Endothelial cell of coronary artery (primary cell): ENCODE measurements at places on chromosomes 11 and 22. TPM values are rescaled to one million over a fixed set of nuclear protein-coding genes. Genes with fewer than 3 reads are reported as not detected.

PKDREJ gene
- under 0.01 TPM in 1 of 2 replicates, not detected in the other for total RNA-seq

GRM5 gene
- 0.18 TPM in 1 of 2 replicates, not detected in the other for total RNA-seq

TRIM3 gene
- 19.3 and 37.8 TPM in 2 replicates for total RNA-seq

ANO1 gene
- 0.09 and 0.47 TPM in 2 replicates for total RNA-seq

SMC1B gene
- total RNA-seq, result under 0.01 TPM in 1 of 2 replicates, not detected in the other

E2F8 gene
- total RNA-seq, result 1.0 and 2.6 TPM in 2 replicates

CCDC73 gene
- total RNA-seq, result not detected in 2 replicates

CLMP gene
- total RNA-seq, result 4.1 and 11.6 TPM in 2 replicates

BTG4 gene
- not detected in 2 replicates for total RNA-seq

PRMT3 gene
- 13.6 and 14.8 TPM in 2 replicates for total RNA-seq

CYTH4 gene
- total RNA-seq, result 0.09 and 0.28 TPM in 2 replicates

OR5A1 gene
- total RNA-seq, result not detected in 2 replicates

MS4A2 gene
- total RNA-seq, result not detected in 2 replicates
